Colonic mucosa (tissue), 4 donors: ENCODE measurements at places on chromosomes 12 and 14.

- DNase-seq: no peak
Observed at GRCh38 chr12:45852508-45852907, 123.0 kb downstream of the ARID2 start.

DNA sequence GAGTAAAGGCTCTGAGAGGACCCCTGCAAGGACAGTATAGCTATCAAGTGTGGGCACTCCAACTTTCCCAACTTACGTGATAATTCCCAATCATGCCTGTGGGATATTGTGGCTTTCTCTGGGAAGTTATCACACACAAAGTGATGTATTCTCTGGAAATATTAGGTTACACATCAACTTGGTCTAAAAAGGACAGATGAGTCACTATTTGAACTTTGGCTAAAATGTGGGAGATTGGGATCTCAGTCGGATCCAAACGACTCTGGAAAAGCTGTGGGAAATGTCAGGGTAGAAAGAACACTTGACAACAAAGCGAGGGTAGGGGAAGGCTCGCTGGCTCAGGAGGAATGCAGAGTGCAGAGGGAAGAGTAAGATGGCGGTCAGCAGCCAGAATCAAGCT, 1048.9 kb downstream of the BCL11B start:
- DNase-seq: no peak

DNA sequence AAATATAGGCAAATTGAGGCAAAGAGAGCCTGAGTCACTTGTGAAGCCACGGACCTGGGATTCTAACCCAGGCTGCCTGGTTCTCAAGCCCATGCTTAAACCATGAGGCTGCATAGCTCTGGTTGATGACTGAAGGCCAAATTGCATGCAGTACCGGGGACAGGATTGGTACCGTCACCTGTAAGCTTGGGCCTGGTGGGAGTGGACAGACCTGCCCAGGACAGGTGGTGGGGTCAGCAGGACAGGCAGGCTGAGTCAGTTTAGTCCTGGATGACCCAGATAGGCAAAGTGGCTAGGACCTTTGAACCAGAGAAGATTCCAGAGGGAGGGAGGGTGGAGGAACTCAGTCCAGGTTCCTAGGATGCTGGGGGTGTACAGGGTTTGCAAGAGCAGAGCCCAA, 25.8 kb downstream of the RIN3 start:
- no peak for DNase-seq

DNA sequence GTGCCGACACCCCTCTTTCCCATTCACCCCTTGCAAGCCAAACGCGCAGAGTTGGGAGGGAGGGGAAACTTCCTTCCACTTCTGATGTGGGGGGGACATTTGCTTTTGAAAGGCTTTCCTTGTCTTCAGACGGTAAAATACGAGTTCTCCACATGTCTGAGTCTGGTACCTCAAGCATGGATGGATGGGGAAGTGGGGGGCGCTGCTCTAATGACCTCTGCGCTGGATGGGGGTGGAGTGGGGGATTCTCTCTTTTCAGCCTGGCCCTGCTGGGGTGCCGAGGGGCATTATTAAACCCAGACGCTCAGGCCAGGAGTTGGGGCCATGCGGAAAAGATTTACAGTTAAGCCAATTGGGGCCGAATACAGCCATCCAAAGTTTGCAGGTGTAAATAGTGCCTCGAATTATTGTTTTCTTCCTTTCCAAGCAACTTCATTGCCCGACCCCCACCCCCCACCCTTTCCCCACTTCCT, 9.1 kb upstream of the TBX3 start:
- no peak for DNase-seq

GRCh38 chr12:95615749-95616148, 64.5 kb upstream of the USP44 start:
- no peak for DNase-seq

DNA sequence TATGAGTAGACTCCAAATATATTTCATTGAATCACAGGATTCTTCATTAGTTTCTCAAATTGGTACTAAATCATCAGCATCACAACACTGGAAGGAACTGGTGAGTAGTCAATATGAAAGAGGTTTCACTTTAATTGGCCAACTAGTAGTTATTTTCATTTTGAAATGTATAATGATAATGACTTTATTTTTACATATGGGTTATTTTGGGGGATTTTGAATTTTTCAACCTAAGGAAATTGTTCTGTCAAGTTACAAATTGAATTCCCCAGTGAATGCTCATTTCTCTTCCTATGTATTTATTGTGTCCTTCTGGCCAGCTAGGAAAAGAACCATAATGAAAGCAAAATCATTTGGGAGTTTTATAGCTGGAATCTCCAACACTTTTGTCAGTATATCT, 174.2 kb upstream of the ATP2B1 start:
- DNase-seq: no peak

DNA sequence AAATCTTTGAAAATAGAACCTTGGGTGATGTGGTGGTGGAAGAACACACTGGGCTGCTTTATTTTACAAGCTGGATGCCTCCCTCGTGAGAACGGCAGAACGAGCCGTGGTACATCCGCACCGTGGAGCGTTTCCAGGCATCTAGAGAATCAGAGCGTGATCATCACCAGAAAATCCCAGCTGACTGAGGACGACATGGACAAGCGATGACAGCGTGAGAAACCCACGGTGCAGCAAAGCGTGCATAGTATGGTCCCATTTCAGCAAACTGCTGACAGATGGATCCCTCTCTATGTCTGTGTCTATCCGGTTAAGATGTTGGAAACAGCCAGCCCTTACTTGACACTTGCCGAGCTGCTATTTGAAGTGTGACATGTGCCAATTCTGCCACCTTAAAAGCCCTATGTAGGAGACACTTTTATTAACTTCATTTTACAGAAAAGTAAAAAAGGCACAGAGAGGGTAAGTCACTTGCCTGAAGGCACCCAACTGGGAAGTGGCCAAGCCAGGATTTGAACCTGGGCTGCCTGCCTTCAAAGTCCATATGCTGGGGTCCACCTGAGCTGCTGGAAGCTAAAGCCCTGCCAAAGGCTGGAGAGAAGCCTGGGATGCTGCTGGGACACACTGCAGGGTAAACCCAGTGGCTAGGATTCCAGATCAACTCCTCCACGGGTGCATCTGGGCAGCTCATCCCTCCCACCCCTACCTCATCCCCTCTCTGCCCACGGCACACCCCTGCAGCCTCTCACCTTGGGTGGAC, 14.9 kb downstream of the SCARB1 start:
- DNase-seq: no peak

- no peak for DNase-seq
Observed at GRCh38 chr12:104060791-104061190, 3.5 kb upstream of the HCFC2 start.

- DNase-seq: no peak
Observed at GRCh38 chr12:12178559-12178958, 88.3 kb downstream of the LRP6 start.

GRCh38 chr12:80894179-80894578, 43.6 kb downstream of the LIN7A start:
- no peak for DNase-seq

- DNase-seq: no peak
Observed at GRCh38 chr14:39320318-39320717, 86.6 kb downstream of the MIA2 start.

DNA sequence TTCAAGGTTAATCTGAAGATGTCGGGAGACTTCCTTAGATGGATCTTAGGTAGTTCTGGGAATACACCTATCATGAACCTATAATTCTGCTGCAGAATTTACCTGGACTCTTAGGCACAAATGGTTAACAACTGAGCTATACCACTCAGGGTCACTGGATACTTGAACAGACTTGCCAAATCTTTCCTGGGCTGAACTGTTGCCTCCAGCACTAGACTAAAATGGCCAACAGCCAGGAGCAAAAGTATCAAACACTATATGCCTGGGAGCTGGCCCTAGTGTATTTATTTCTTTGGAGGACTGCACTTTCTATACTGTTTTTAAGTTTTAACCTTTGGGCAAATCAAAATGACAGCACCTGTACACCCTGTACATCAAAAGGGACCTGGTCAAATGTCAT, 252.8 kb downstream of the TMEM117 start:
- DNase-seq: no peak

DNA sequence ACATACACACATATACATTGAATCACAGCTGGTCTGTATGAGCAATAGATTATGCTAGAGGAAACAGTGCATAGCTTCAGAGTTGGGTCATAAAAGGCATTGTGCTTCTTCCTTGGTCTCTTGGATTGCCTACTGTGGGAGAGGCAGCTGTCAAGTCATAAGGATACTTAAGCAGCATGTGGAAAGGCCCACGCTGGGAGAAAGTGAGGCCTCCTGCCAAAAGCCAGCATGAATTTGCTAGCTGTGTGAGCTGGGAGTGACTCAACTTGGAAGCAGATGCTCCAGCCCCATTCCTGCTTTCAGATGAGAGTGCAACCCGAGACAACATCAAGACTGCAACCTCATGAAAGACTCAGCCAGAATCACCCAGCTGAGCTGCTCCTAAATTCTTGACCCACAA, 311.9 kb upstream of the TBX3 start:
- DNase-seq: no peak

- peak; percentile 57 for DNase-seq
Observed at GRCh38 chr12:116863275-116863767, 17.9 kb downstream of the HRK start.

DNA sequence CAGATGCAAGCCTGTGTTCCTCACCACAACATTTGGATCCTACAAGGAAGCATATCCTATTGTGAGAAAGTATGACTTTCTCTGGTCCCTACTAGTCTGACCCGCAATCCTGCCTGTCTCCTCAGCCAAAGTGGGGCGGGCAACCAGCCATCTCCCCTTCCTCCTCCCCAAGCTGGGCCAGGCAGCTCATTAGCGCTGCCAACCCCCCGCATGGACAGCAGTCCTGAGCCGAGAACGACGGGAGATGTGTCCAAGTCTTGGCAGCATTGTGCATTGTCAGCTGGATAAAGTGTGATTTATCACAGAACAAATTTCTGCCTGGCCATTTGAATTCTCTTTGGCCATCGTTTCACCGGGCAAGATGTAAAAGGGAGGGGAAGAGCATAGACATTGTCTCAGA, 139.4 kb downstream of the SLC15A4 start:
- no peak for DNase-seq

DNA sequence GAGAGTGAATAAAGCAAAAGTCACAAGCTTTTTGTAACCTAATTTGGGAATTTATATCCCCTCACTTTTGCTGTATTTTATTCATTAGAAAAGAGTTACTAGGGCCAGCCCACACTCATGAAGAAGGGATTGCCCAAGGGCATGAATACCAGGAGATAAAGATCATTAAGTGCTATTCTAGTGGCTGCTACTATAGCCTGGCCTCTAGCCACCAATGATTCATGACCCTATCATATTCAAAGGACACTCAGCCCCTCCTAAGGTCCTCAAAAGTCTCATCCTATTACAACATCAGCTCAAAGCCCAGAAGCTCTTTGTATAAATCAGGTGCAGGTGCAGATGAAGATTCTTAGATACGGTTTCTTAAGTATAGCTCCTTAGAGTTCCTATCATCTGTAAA, 518.1 kb downstream of the TRHDE start:
- DNase-seq: no peak

DNA sequence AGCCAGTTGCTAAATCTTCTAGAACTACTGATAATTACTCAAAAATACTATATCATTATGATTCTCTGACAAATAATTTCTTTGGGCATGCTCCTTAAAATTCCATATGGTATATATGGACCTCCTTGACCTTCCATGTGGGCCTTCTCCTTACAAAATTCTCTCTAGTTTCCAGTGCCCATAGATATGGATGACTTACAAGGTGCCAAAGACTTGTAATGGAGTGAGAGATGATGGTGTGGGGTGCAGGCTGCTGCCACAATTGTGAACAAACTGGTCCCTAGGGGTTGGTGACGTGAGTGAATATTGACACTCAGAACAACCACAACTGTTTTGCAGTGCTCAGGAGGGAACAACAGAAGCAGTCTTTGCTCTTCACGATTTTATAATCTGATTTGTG, 378.9 kb downstream of the SNAPC1 start:
- no peak for DNase-seq

- DNase-seq: no peak
Observed at GRCh38 chr12:94098466-94098865, 49.9 kb upstream of the PLXNC1 start.

- DNase-seq: no peak
Observed at GRCh38 chr14:100874411-100875091, 29.0 kb downstream of the RTL1 start.

GRCh38 chr14:20671597-20672283, 12.6 kb upstream of the RNASE4 start:
- DNase-seq: no peak

DNA sequence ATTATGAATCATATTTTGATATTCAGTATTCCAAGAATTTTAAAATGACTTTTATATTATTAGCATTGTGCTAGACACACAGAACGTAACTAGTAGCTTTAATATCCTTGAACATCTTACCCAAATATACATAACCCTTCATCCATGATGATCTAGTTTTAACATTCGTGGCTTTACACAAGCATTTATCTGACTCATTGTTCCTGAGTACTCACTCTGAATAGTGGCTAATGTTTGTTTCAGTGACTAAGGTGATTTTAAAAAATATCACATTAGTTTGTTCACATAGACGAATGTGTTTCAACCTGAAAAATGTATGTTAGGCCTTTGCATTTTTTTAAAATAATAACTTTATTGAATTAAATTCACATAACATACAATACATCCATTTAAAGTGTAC, 80.0 kb upstream of the PTPRQ start:
- DNase-seq: no peak

- DNase-seq: no peak
Observed at GRCh38 chr14:60225265-60225664, 23.8 kb upstream of the PPM1A start.

DNA sequence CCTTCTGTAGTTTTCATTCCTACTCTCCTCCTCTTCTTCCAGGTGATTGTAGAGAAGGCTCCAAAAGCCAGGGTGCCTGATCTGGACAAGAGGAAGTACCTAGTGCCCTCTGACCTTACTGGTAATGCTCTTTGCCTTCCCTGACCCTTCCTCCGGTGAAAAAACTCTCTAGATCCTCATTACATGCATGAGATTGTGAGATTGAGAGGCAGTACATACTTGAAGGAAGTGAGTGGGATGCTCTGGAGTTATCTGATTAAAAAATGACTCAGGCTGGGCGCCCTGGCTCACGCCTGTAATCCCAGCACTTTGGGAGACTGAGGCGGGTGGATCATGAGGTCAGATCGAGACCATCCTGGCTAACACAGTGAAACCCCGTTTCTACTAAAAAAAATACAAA, 5.3 kb downstream of the GABARAPL1 start:
- no peak for DNase-seq

DNA sequence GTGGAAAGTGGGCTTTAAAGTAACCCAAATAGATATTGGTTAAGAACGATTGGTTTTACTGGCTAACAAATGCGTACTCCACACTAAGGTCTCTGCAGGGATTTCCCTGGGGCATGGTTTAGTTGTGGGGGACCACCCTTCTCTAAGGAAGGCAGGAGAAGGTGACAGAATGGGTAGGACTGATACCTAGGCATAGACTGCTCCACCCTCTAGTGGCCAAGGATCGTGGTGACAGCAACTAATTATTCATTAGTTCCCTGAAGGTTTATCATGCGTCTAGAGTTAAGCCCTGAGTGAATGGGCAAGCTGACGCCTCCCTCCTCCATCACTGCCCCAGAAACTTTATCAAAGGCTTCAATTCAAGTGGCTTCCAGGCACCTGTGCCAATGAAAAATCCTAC, 9.1 kb downstream of the FAM181A start:
- DNase-seq: no peak

GRCh38 chr14:65915125-65915524, 502.6 kb downstream of the FUT8 start:
- no peak for DNase-seq

- DNase-seq: no peak
Observed at GRCh38 chr12:51839310-51839947, 9.1 kb downstream of the FIGNL2 start.

- no peak for DNase-seq
Observed at GRCh38 chr14:87049950-87050349, 943.0 kb downstream of the GALC start.
